ENCODE measurements at places on chromosomes 12 and 14.

DNA sequence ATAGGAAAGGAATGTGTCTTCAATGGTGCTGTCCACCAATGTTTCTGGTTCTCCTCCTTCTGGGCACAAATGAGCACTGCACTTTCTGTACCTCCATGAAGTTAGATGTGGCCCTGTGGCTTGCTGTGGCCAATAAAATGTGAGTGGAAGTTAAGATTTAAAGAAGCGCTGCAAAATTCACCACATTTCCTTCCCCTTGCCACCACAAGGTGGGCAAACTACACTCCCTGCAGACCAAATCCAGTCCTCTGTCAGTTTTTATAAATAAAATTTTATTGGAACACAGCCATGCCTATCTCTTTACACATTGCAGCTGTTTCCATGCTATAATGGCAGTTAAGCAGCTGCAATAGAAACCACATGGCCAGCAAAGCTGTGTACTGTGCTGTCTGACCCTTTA is 141.4 kb upstream of the TMPO start:
- no peak for DNase-seq

GRCh38 chr14:103030741-103031565 is 26.4 kb downstream of the CDC42BPB start:
- no peak for DNase-seq

DNA sequence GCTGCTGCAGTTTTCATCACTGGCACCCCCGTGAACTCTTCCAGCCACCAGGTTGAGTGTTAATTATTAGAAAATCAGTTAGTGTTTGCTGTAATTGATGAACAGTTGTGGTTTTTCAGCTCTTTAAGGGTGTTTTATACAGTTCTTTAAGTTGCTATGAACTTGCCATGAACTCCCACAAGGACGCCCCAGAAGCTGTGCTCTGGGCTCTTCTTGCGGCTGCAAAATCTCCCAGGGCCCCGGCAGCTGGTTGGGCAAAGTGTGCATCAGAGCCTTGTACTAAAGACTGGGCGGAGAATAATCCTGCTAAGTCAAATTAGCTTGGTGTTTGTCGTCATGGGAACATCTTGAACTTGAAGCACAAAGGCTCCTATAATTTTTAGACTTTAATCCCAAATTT is 82.2 kb downstream of the EML1 start:
- no peak for DNase-seq

- DNase-seq = no peak
Measured at GRCh38 chr14:99745307-99745951, 47.8 kb upstream of the EML1 start.

All from stimulated activated CD4-positive, alpha-beta T cell treated with anti-CD3 and anti-CD28 coated beads, Interleukin-15, amount 100 ng/mL, for 1 hour (primary cell).